ENCODE measurements at places on chromosomes 3 and 15. TPM values are rescaled to one million over a fixed set of nuclear protein-coding genes. Genes with fewer than 3 reads are reported as not detected.

GRCh38 chr3:178182337-178182779, 353.9 kb upstream of the KCNMB2 start:
- no peak for DNase-seq
- no peak overlapping the region for H3K27ac ChIP-seq
- no peaks in the 10 kb centered on the region for H3K27me3 ChIP-seq
- no peak overlapping the region for H3K4me3 ChIP-seq
- no peaks in the 10 kb centered on the region for H3K4me1 ChIP-seq

DNA sequence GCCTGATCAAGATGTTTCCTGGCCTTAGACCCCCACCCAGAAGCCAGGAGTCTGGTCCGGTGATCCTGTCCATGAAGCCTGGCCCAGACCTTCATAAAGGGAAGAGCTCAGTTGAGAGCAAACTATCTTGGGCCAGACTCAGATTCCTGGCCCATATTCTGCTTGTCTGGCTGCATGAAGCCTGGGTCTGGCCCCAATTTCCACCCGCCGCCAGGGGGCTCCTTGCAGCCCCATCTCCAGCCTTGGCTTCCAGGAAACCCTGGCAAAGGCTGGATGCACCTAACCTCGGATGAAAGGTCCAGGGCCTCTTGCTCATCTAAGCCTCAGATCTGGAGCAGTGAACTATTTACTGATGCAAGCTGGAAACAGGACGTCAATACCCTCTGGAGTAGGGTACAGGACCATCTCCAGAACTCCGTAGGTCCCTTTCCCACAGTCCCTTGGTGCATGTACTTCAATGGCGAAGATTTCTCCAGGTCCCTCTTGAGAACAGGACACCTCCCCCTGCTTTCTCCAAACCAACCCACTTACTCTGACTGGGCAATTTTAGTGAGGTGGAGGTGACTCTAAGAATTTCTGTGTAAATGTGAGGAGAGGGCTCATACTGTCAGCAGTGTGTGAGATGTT, 5.6 kb downstream of the FOXL2 start:
- DNase-seq: no peak
- peaks cover 94% of the 10 kb centered on the region for H3K27me3 ChIP-seq
- H3K27ac ChIP-seq: no peak overlapping the region
- peaks cover 39% of the 10 kb centered on the region for H3K4me1 ChIP-seq
- peaks cover 3% of the 10 kb centered on the region for H3K36me3 ChIP-seq

DNA sequence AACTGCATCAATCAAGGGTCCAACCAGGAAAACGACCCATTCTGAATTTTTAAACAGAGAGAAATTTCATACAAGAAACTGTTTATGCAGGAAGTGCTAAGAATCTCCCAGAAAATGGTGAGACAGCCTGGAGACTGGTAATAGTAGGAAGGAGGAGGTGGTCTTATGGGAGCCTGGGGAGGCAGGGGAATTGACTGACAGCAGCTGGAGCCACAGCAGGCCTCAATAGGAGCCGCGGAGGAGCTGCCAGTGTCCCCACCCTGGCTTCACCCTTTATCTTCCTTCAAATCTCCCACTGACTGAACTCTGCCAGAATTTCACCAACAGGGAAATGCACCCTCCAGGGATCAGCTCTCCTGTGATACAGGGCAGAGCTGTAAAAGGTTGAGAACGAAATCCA, 7.5 kb upstream of the C3orf80 start:
- no peak overlapping the region for H3K4me3 ChIP-seq
- peaks cover 50% of the 10 kb centered on the region for H3K27me3 ChIP-seq
- no peaks in the 10 kb centered on the region for H3K36me3 ChIP-seq
- H3K27ac ChIP-seq: no peak overlapping the region
- no peaks in the 10 kb centered on the region for H3K4me1 ChIP-seq

Gene GJD2
- not detected for total RNA-seq

GRCh38 chr15:27784107-27784506, 315.0 kb downstream of the OCA2 start:
- H3K27me3 ChIP-seq: no peaks in the 10 kb centered on the region
- no peaks in the 10 kb centered on the region for H3K36me3 ChIP-seq
- no peak for DNase-seq
- H3K27ac ChIP-seq: no peak overlapping the region

Gene CCDC13
- 0.41 TPM for total RNA-seq

- H3K4me3 ChIP-seq: no peak overlapping the region
- no peak for DNase-seq
- H3K27me3 ChIP-seq: peaks cover 3% of the 10 kb centered on the region
- H3K27ac ChIP-seq: no peak overlapping the region
- H3K4me1 ChIP-seq: peaks cover 9% of the 10 kb centered on the region
Measured at GRCh38 chr3:194713299-194714136, 27.8 kb downstream of the FAM43A start.

All from activated CD8-positive, alpha-beta memory T cell treated with anti-CD3 and anti-CD28 coated beads, Interleukin-2, amount 10 ng/mL, durations not matched to agents 7 days and 5 days (primary cell).